T-helper 2 cell (primary cell): ENCODE measurements at places on chromosomes 1 and 21.

DNA sequence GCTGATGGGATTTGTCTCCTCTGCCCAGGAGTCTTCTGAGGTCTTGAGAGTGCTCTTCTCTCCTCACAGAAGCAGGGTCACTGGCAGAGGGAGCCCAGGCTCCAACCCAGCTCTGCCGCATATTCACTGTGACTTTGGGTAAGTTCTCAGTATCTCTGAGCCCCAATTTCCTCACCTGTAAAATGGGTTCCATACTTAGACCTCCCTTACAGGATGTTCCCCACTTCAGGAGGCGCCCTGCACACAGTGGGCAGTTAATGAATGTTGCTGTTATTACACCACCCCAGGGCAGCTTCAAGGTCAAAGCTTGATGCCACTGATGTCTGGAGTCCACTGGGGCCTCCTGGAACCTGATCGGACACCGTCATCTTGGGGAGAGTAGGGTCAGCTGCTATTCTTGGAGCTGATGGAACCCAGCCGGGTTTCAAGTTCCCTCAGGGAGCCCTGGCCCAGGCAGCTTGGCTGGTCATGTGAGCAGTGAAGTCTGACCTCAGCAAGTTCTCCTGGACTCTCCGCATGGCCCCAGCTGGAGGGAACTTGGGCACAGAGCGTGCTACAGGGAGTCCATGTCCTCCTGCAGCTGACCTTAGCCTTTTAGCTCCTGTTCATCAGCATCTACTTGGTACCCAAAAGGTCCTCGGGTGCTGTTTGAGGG, 21.8 kb downstream of the COA7 start:
- no peak for DNase-seq

DNA sequence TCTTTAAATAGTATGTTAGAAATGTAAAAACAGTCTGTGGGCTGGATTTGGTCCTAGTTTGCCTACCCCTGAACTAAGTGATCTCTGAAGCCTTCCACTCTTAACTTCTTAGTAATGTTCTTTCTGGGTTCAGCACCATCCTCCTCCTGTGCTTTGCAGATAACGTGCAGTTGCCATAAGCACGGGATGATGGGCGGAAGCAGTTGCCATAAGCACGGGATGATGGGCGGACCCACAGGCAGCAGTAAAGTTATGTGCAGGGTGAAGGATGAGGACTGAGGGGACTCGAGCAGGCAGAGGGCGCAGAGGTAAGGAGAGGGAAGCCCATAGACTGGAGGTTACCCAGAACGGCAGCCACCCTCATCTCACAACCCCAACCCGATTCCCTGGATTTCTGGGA, 25.6 kb downstream of the GPA33 start:
- DNase-seq: no peak

- no peak for DNase-seq
These were observed 77.9 kb upstream of the KCNJ15 start for GRCh38 chr21:38178653-38179470.

DNA sequence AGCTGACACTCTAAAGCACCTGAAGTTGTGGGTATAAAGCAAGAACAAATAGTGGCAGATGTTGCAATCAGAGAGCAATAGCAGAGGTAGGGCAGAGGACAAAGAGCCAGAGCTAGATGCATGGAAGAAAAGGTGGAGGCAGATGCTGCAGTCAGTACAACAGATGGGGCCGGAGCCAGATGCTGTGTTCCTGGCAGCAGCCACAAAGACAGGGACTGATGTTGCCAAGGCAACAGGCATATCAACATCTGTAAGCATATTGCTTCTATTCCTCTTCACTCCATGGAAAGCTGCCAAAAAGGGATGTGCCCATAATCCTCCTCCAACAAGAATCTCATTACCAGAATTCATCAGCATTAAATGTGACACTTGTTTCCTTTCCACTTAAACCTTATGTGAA, 108.0 kb downstream of the TNNI3K start:
- no peak for DNase-seq

DNA sequence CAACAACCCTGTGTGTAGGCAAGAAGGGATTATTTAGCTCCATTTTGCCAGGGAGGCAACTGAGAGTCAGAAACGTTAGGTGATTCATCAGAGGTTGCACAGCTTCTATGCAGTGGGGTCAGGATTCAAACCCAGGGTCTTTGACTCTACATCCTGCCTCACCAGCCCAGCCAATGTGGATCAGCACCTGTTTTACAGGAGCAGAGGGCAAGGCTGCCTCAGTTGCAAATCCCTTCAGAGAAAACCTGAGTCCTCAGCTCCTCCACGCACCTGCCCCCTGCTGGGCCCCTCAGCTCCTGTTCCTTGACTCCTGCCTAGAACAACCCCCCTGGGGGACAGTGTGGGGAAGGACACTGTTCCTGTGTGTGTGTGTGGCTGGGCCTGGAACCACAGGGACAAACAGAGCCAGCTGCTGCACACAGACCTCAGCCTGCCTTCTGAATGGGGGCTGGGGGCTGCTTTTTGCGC, 61.6 kb downstream of the LRRN2 start:
- no peak for DNase-seq

- no peak for DNase-seq
These were observed 30.4 kb upstream of the ZFYVE9 start for GRCh38 chr1:52111492-52111891.

DNA sequence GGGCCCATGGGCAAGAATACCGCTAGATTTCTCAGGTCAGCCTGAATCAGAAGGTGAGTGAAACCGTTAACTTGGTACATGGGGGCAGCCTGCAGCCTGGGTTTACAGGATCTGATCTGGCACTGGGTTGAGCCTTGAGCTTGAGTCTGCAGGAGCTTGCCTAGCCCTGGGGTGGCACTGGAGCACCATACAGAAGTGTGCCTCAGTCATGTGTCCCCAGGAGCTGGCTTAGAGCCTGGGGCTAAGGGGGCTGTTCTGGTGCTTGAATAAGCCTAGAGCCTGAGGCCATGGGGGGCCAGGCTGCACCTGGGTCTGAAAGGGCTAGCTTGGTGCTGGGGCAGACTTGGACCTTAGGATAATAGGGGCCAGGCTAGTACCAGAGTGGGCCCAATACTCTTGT, 457.2 kb upstream of the PBX1 start:
- DNase-seq: no peak

- no peak for DNase-seq
These were observed 183.8 kb downstream of the LMO4 start for GRCh38 chr1:87512431-87512830.

- no peak for DNase-seq
These were observed 299.7 kb upstream of the PRMT6 start for GRCh38 chr1:106756752-106757151.

- DNase-seq: no peak
These were observed 227.5 kb upstream of the LYPLAL1 start for GRCh38 chr1:218946147-218946546.

DNA sequence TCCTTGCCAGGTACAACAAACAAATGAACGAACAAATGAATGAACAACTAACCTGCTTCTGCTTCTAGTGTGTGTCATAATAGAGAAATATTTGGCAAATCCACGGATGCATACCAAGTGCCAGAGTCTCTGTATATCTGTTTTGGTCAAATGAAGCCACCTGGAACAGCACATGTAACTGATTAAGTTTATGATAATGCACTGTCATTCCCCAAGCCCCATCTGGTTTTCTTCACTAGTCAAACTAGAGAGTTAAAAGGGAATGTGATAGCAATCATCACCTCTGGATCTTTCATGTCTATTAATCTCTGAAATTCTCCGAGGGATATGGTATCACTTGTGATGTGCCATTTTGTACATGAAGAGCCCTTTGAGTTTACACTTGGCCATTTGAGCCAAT, 21.0 kb upstream of the SCAF4 start:
- DNase-seq: no peak

GRCh38 chr1:93990010-93990409, 80.8 kb upstream of the GCLM start:
- DNase-seq: no peak

GRCh38 chr21:25370311-25370744, 237.0 kb downstream of the MRPL39 start:
- no peak for DNase-seq

- DNase-seq: no peak
These were observed 165.2 kb upstream of the SAMSN1 start for GRCh38 chr21:14711287-14711686.

DNA sequence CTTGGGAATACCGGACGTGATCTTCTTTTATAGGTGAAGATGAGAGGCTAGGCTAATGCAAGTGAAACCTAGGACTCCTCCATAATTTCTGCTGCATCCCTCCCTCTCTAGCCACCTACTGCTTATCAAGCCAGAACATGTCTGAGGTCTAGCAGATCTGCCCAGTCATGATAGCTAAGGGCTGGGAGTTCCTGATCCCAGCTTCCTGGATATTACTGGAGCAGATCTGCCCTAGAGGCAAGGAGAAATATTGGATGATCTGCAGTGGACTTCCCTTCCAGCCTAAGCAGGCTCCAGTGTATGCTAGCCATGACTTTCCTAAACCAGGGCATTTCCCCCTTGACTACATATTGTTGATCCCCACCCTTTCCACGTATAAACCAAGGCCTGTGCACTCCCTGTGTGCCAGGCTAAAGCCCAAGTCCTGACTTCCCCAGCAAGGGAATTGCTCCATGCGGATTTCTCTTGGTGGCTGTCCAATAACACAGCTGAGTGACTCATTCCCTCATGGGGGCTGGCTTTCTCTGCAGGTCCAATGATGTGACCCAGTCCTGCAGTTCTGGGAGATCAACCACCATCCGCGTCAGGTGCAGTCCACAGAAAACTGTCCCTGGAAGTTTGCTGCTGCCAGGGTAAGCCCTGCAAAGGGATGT, 15.5 kb upstream of the SARS1 start:
- DNase-seq: no peak

DNA sequence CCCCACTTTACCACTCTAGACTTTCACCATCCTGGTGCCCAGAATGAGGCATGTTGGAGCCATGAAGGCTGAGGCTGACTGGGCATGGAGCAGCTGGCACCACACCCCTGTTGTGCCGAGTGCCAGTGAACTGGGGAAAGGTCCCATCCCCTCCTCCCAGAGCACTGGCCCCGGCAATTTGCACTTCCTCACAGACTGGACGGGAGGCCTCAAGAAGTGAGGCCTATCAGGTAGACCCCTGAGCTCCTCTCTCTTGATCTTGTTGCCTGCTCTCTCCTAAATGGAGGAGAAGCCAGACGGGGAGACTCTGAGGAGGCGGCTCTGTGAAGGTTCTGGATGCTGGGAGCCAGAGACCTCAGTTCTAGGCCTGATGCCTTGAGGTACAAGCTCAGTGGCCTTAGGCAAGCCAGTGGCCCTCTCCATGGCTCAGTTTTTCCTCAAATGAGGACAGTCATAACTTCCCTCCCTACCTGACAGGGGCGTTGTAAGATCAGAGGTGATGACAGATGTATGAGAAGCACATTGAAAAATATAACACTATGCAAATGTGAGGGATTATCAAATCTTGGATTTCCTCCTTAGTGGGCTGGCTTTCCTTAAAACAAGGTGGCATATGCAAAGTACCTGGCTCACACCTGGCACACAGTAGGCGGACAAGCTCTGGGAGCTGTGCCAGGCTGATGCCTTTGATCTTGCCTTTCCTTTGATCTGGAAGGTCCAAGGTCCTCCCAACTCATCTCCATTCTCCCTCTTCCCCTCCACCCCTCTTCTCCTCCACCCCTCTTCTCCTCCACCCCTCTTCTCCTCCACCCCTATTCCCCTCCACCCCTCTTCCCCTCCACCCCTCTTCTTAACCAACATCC, 6.7 kb downstream of the GRHL3 start:
- DNase-seq: no peak

DNA sequence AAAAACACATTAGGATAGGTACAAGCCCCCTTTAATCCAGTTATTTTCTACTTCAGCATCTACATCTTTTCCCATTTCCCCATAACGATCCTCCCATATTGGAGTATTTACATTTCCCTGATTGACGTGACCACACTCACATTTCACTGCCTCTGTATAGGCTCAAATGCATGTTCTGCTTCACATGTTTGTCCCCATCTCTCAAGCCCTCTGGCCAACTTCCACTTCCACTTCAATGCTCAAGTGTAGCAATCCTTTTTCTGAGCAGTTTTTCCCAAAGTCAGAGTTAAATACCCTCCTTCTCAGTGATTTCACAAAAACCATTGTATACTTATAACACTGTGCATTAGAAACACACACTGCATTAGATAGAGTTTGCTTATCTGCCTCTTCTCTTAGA, 61.8 kb upstream of the TTLL7 start:
- DNase-seq: no peak

DNA sequence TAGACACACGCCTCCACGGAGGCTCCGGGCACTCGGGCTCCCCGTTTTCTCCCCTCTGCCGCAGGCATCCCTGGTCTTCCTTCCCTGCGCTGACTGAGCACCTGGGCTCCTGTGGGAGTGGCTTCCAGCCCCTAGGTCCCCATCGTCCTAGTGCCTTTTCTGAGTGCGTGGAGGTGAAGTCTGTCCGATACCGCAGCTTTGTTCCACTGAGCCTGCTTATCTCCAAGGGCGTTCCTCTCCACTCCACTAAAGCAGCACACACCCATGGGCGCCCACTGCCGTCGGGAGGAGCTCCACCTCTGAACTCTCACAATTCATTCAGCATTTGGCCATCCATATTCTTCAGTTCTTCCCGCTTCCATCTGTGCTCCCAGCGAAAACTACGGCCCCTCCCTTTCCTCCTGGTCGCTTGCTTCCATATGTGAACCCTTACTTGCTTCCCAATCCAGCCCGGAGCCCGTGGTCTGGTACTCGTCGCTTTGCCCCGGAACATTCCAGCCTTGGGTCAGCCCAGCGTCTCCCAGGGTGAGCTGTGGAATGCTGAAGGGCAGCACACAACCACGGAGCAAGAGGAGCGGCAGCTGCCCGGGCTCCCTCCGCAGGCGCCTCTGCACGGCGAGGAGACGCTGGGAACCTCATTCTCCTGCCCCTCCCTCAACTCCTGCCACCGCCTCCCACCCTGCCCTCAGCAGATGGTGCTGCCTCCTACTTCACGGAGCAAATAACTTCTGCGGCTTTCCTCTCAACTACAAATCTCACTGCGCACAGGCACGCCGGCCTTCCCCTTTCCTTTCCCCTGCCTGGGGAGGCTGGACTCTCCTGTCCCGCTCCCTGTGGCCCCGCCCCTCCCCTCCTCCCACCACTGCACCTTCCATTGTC, 27.5 kb downstream of the ATP8B2 start:
- DNase-seq: no peak

DNA sequence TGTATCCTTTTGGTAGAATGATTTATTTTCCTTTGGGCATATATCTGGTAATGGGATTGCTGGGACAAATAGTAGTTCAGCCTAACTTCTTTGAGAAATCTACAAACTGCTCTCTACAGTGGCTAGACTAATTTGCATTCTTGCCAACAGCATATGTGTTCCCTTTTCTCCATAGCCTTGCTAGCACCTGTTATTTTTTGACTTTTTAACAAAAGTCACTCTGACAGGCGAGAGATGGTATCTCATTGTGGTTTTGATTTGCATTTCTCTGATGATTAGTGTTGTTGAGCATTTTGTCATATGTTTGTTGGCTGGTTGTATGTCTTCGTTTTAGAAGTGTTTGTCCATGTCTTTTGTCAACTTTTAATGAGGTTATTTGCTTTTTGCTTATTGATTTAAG, 99.8 kb downstream of the UCK2 start:
- no peak for DNase-seq

DNA sequence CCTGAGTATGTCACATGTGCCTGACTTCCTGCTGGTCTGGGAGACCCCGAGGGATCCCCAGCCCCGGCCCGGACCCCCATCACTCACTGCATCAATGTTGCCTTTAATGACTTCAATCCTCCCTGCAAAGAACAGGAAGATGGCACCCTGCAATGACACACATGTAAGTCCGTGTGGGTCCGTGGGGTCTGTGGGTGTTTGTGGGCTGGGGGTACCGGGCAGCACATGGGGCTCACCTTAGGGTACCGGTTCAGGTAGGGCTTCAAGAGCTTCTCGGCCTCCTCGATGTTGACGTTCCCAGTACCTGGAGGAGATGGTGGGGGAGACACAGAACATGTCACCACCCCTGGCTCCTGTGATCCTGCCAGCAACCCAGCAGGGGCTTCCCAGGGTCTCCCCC, 28.1 kb downstream of the TTC39A start:
- no peak for DNase-seq
